ENCODE measurements at places on chromosomes 3 and 15.

GRCh38 chr3:26068890-26069289 is 279.0 kb downstream of the OXSM start:
- no peak for DNase-seq

- DNase-seq = no peak
Measured at GRCh38 chr3:60775985-60776384, 475.3 kb downstream of the FHIT start.

DNA sequence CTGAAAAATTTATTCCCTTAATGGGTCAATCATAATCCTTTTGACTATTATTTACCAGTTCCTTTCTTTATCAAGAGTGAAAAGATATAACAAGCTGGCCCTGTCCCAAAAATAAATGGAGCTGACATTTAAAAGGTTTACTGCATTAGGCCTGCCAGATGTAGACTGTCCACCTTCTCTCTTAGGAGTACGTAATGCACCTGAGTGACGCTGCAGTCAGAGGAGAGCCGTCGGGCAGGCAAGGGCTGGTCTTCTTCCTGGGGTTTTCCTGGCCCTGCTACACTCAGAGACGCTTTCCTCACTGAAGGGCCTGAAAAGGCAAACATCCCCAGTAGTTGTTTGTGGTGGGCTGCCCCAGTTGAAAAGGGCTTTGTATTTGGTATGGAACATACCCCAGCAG is 27.6 kb downstream of the NEK4 start:
- no peak for DNase-seq

GRCh38 chr3:109175411-109175810 is 38.9 kb downstream of the C3orf85 start:
- DNase-seq = no peak

GRCh38 chr15:91393186-91393585 is 293.1 kb downstream of the SV2B start:
- no peak for DNase-seq

DNA sequence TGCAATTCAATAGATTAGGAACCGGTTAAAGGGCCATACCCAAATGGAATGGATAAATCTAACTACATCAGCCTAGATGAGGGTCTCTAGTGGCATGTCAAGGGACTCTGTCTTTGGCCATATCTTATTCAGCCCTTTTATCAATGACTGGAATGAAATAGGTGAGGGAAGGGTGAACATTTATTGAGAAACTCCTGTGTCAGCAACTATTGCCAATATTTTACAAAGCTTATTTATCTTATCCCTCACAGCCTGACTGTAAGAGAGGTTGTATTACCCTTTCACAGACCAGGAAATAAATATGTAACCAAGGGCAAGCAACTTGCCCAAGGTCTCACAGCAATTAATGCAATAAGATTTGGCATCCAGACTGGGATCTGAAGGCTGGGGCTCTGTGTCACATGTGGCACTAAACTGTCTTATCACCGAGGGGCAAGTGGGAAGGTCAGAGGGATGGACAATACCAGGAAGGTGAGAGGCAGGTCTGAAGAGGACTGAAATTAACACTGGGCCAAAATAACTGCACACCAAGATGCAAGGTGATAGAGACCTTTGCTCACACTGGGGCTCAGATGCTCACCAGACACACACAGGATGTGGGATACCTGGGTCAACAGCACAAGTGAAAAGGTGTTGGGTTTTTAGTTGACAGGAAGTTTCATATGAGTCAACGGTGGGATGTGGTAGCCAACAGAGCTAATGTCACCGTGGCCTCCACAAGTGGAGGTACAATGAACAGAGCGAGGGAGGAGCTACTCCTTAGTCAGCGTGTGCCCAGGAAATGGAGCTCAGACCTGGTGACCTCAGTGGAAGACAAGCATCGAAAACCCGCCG is 261.3 kb downstream of the RPLP1 start:
- DNase-seq = no peak

DNA sequence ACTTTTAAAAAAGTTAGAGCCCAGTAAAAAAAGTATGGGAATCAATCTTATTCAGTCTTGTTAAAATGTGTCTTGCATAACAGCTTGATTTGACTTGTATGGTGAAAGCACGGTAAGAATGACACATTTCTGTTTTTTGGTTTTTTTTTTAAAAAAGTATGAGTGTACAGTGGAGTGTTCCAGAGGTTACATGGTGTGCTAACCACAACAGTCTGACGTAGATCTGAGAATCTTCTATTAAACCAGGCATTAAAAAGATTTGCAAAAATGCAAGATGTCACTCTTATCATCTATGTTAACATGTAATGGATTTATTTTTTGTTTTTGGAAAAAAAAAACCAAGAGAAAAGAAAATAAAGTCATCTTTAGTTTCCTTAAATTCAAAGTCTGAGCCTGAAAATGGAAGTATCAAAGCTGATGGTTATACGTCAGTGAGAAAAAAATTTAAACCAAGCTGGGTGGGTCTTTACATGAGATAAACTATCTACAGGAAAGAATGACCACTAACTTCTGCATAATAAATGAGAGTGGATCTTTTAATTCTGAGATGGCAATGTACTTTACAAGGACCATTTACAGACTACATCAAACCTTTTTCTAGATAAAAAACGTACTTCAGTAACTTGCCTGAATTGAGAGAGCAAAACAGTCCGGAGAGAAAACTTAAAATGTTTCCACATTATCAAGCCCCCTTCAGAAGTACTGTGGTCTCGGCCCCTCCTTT is 1.6 kb downstream of the GABPB1 start:
- DNase-seq = peak; percentile 69

- DNase-seq = peak; percentile 56
Measured at GRCh38 chr3:186783731-186784515, 546 bp downstream of the EIF4A2 start.

DNA sequence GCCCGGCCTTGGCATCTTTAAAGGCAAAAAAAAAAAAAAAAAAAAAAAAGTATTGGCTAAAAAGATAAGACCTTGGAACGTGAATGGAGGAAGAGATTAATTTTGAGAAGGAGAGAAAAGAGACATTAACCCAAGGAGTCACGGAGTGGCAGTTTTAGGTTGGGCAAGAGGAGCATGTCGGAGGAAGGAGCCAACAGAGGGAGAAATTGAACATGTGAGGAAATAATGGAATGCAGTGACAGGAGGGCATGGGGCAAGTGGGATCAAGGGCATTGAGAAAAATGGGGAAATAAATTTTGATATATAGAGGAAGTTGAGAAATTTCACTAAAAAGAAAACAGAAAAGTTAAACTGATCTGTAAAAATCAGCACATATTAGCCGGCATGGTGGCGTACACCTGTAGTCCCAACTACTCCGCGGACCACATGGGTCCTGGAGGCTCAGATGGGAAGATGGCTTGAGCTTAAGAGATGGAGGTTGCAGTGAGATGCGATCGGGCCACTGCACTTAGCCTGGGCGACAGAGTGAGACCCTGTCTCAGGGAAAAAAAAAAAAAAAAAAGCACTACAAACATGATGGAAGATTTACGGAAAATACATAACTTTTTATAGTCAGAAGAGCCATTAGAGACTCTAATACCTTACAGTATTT is 1.2 kb downstream of the HAUS2 start:
- DNase-seq = no peak

GRCh38 chr3:13209634-13209997 is 136.4 kb upstream of the IQSEC1 start:
- no peak for DNase-seq

GRCh38 chr3:8147711-8148110 is 353.9 kb upstream of the LMCD1 start:
- no peak for DNase-seq

All from AG09319 (cell line).